ENCODE measurements at places on chromosomes 3 and 15. TPM values are rescaled to one million over a fixed set of nuclear protein-coding genes. Genes with fewer than 3 reads are reported as not detected.

The CCDC9B gene
- total RNA-seq, result 0.34 TPM

The THAP10 gene
- 0.36 TPM for total RNA-seq

The GOLGA8Q gene
- total RNA-seq, result not detected

The GOLGA6L7 gene
- not detected for total RNA-seq

The ISY1 gene
- total RNA-seq, result 89.7 TPM

The MORC1 gene
- not detected for total RNA-seq

The CSTA gene
- total RNA-seq, result not detected

The MME gene
- not detected for total RNA-seq

The STARD9 gene
- total RNA-seq, result 6.3 TPM

The CD80 gene
- 13.8 TPM for total RNA-seq

The SLC12A1 gene
- not detected for total RNA-seq

The MPI gene
- total RNA-seq, result 62.3 TPM

The GP9 gene
- not detected for total RNA-seq

The LCTL gene
- not detected for total RNA-seq

The ADPRH gene
- total RNA-seq, result 8.5 TPM

The LRRK1 gene
- 0.57 TPM for total RNA-seq

The QARS1 gene
- total RNA-seq, result 242 TPM

The DUT gene
- 474 TPM for total RNA-seq

The ZNF662 gene
- 0.91 TPM for total RNA-seq

The FAM98B gene
- total RNA-seq, result 67.9 TPM

The CLSTN2 gene
- total RNA-seq, result not detected

The A4GNT gene
- not detected for total RNA-seq

The CLASP2 gene
- 39.0 TPM for total RNA-seq

The TGM5 gene
- total RNA-seq, result not detected

The SEMA3F gene
- 0.36 TPM for total RNA-seq

The IL16 gene
- 80.8 TPM for total RNA-seq
